ENCODE measurements at places on chromosomes 7 and 10. TPM values are rescaled to one million over a fixed set of nuclear protein-coding genes. Genes with fewer than 3 reads are reported as not detected.

Gene PALD1
- under 0.01 TPM for total RNA-seq

Gene CNPY1
- not detected for total RNA-seq

Gene CHN2
- 0.29 TPM for total RNA-seq

Gene SRRM3
- total RNA-seq = 0.66 TPM

Gene USP6NL
- 21.9 TPM for total RNA-seq

Gene CNOT4
- total RNA-seq = 7.9 TPM

Gene ANK3
- total RNA-seq = 6.6 TPM

Gene GRID2IP
- not detected for total RNA-seq

Gene SSC4D
- 0.66 TPM for total RNA-seq

Gene GPNMB
- 93.1 TPM for total RNA-seq

Gene BMPER
- 24.5 TPM for total RNA-seq

Gene EVX1
- not detected for total RNA-seq

Gene SAMD9L
- total RNA-seq = 6.1 TPM

Gene TFPI2
- total RNA-seq = 1,118 TPM

Gene SAMD8
- 23.6 TPM for total RNA-seq

Gene VSTM4
- total RNA-seq = 1.3 TPM

Gene VWA2
- 0.43 TPM for total RNA-seq

Gene HHEX
- 7.9 TPM for total RNA-seq

Gene CPN1
- total RNA-seq = not detected

Gene ARHGAP22
- total RNA-seq = 7.0 TPM

Gene CALML3
- total RNA-seq = not detected

Gene GOLGA7B
- not detected for total RNA-seq

Gene SLC18A3
- total RNA-seq = not detected

Gene VGF
- total RNA-seq = not detected

Gene COL1A2
- 2,752 TPM for total RNA-seq

Gene PSMA2
- 56.5 TPM for total RNA-seq

Gene ANKRD7
- 0.22 TPM for total RNA-seq

Gene C10orf62
- total RNA-seq = not detected

Gene CHCHD3
- 98.8 TPM for total RNA-seq

Gene DYNC1I1
- total RNA-seq = 1.3 TPM

Gene TIMM23
- total RNA-seq = 58.0 TPM

Gene CALU
- 722 TPM for total RNA-seq

Gene SYT15
- total RNA-seq = 0.43 TPM

Gene SKIDA1
- under 0.01 TPM for total RNA-seq

Gene FOXI2
- total RNA-seq = not detected

Gene NUDT13
- 2.0 TPM for total RNA-seq

Gene GPR15LG
- not detected for total RNA-seq

Gene STRA8
- not detected for total RNA-seq

Gene TMEM229A
- not detected for total RNA-seq

Gene FOXK1
- 39.8 TPM for total RNA-seq

Gene ZNF736
- 8.9 TPM for total RNA-seq

Gene H2BK1
- total RNA-seq = not detected

Gene CALHM1
- total RNA-seq = not detected

Gene PNLIPRP2
- not detected for total RNA-seq

Data from placental pericyte (primary cell).